ENCODE measurements at places on chromosomes 7 and 10. TPM values are rescaled to one million over a fixed set of nuclear protein-coding genes. Genes with fewer than 3 reads are reported as not detected.

Gene ATRNL1
- 124 TPM for polyA plus RNA-seq

Gene GBX1
- polyA plus RNA-seq, result not detected

Gene PDE6C
- 0.09 TPM for polyA plus RNA-seq

Gene ZNF736
- 8.6 TPM for polyA plus RNA-seq

Gene TBC1D12
- polyA plus RNA-seq, result 32.4 TPM

Gene CLRN3
- polyA plus RNA-seq, result not detected

Gene OR6B1
- not detected for polyA plus RNA-seq

Gene NAT16
- not detected for polyA plus RNA-seq

Gene AGAP9
- polyA plus RNA-seq, result 0.70 TPM

Gene NPFFR1
- 0.13 TPM for polyA plus RNA-seq

Gene TCERG1L
- 0.81 TPM for polyA plus RNA-seq

Gene CHAT
- not detected for polyA plus RNA-seq

Gene UPK3B
- not detected for polyA plus RNA-seq

Gene EPDR1
- polyA plus RNA-seq, result 59.1 TPM

Gene TAS2R3
- not detected for polyA plus RNA-seq

Gene KIF5B
- polyA plus RNA-seq, result 52.2 TPM

Gene WEE2
- not detected for polyA plus RNA-seq

Gene C7orf33
- polyA plus RNA-seq, result not detected

Gene CLDN15
- not detected for polyA plus RNA-seq

Gene SYT15
- polyA plus RNA-seq, result 0.81 TPM

Gene PIP
- not detected for polyA plus RNA-seq

Gene VAX1
- not detected for polyA plus RNA-seq

Gene TRPV6
- polyA plus RNA-seq, result 2.3 TPM

Gene SMO
- polyA plus RNA-seq, result 1.0 TPM

Gene NFKB2
- polyA plus RNA-seq, result not detected

Gene FXYD4
- polyA plus RNA-seq, result not detected

Gene C1GALT1
- polyA plus RNA-seq, result 23.3 TPM

Gene SPDYE5
- polyA plus RNA-seq, result 0.25 TPM

Gene PCLO
- polyA plus RNA-seq, result 58.0 TPM

Gene FAM180A
- not detected for polyA plus RNA-seq

Gene DIP2C
- 13.2 TPM for polyA plus RNA-seq

Gene DMBT1
- 0.06 TPM for polyA plus RNA-seq

Gene CFAP70
- 2.9 TPM for polyA plus RNA-seq

Gene WDR86
- polyA plus RNA-seq, result not detected

Gene TBATA
- polyA plus RNA-seq, result not detected

Gene SDK1
- 0.91 TPM for polyA plus RNA-seq

Gene NODAL
- polyA plus RNA-seq, result 0.99 TPM

Gene SLC26A3
- not detected for polyA plus RNA-seq

Gene DNAJB9
- 102 TPM for polyA plus RNA-seq

Gene TEX47
- not detected for polyA plus RNA-seq

Gene ZNF467
- polyA plus RNA-seq, result not detected

Gene GRM3
- polyA plus RNA-seq, result 25.7 TPM

Gene PLXDC2
- polyA plus RNA-seq, result 105 TPM

Gene ADCY1
- 17.6 TPM for polyA plus RNA-seq

Gene LDB3
- 2.1 TPM for polyA plus RNA-seq
